ENCODE measurements at places on chromosomes 16 and 17.

DNA sequence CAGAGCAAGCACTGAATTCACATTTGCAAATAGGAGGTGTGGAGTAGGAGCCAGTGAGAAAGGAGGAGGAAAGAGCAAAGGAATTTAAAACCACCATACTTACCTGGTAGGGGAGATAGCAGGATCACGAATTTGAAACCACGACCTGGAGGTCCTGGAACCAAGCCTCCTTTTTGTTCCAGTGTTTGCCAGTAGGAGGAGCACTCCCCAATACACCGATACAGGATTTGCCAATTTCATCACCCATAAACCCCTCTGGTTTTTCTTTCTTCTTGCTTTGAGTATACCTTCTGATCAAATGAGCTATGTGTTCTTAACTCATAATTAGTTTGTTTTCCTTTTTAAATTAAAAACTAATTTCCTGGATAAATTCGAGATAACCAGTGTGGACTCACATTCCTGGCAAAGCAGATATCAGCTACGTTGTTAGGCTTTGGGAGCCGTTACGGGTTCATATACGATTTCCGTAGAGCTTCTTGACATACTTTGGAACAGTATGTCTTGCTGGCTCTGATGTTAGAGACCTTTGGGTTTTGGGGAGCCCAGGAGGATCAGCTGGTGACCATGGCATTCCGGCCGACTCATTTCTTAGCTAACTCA lies 22.7 kb downstream of the BCO1 start:
- no peak for DNase-seq

DNA sequence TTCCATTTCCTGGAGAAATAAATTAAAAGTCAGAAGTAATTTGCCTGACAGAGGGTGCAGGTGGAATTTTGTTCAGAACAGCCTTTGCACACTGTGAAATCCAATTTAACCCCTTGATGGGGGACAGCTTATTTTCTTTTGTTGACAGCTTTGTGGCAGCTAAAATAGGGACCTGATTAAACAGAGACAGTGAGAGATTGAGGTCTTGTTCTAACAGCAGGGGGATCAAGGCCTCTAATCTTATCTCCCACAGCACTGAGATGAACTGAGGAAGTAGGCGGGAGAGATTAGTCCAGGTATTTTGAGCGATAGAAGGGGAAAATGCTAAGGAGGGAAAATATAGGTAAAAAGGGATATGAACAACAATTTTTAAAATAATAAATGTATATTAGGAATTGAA lies 1491.4 kb upstream of the GOT2 start:
- DNase-seq: no peak

DNA sequence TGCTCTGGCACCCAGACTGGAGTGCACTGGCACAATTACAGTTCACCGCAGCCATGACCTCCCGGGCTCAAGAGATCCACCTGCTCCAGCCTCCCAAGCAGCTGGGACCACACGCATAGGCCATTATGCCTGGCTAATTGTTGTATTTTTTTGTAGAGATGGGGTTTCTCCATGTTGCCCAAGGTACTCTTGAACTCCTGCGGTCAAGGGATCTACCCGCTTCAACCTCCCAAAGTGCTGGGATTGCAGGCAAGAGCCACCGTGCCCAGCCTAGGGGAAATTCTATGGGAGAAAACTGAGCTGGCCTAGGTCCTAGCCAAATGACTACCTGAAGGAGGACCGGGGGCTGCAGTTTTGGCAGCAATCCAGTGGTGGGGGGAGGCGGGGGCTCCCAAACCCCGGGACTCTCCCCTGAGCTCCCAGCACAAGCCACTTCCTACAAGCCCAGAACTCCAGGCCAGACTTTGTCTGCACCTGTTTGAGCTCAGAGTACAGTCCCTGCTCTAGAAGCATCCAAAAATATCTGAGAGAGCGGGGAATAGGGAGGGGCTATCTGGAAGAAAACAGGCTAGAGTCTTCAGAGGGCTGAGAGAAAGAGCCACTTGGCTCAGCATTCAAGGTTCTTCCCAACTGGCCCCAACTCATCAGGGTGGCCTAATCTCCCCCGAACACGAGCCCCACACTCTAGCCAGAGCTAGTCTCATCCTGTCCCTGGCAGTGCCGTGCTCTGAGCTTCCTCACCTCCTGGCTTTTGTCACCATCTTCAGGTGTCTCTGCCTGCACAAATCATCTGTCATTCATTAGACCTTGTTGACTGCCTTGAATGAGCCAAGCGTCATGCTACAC lies 9.1 kb downstream of the SRL start:
- DNase-seq: no peak

DNA sequence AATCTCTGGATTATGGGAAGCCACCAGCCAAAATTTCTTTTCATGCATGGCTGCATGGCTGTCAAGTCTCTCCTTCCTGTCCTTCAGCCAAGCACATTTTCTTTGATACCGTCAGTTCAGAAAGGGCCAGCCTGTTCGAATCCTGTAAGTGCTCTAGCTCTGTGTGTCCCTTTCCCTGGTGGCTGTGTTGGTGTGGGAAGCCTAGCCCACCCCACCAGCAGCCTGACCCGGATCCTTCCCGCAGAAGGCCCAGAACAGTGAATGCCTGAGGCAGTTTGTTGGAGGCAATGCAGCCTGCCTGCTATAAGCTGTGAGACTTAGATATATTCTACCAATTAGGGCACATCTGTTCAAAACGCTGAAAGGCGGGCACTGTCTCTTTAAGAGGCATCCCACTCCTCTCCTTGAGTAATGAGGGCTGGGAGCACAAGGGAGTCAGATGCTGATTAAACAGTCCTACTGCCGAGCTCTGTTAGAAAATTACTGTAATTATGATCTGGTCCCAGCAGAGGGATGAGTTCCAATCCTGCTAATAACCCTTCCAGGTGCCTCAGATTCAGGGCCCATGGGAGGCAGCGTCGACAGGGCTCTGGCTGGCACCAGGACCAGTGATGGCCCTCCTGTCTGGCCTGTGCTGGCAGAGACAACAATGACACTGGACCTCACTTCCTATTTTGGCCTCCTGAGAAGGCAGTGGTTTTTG lies 18.4 kb downstream of the SNX11 start:
- DNase-seq: no peak

- no peak for DNase-seq
Measured at GRCh38 chr16:84730406-84731106, 30.8 kb downstream of the USP10 start.

- DNase-seq: no peak
Measured at GRCh38 chr16:73006026-73006425, 41.9 kb downstream of the ZFHX3 start.

DNA sequence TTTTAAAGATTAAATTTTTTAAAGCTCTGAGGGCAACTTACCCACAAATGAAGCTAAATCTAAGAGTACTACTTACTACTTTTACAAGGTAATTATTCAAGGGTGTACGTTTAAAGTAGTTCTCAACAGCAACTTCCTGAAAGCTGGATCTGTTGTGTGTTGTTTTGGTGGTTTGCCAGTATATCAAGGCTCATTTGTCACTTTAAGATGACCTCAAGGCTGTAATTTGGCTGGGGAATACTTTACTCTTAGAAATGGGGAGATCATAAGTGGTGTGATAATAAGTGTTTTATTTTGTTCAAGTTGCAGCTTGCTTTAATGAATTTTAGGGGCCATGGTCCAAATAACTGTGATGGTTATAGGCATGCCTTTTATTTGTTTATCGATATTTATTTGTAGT lies 30.4 kb downstream of the AP2B1 start:
- DNase-seq: no peak

DNA sequence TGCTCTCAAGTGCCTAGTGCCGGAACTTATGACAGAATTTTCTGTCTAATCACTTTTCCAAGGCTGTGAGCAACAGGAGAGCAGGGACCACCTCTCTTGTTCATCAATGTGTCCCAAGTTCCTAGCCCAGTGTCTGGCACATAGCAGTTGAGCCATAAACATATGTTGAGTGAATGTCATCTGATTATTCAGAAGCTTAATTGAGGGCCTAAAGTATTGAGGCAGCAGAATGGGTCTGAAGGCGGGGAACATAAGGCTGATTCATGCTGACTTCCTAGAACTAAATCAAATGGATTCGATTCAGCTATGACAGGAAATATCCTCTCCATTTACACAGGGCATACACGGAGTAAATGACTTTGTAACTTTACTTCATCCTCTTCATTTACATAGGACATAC lies 438.0 kb upstream of the ZFHX3 start:
- no peak for DNase-seq

GRCh38 chr17:28526381-28526780 lies 20.2 kb downstream of the FOXN1 start:
- no peak for DNase-seq

DNA sequence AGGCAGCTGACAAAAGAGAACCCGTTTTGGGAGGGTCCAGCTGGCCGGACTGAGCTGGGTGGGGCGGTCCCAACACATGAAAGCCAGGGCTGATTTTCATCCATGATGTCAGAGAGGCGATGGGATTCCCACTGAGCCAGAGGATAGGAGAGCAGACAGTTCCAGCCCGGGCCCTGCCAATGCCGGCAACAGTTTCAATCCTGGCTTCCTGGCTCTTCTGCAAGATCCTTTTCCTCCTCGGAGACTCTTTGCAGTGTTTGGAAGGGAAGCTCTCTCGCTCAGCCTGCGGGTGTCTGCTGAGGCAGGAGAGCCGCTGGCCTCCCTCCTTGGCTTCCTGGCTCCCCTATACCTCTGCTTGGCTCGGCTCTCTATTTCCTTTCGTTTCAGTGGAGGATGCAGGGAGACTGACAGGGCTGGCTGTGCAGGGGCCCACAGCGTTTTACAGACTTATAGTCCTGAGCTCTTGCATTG lies 145.5 kb upstream of the SOX9 start:
- DNase-seq: no peak

- no peak for DNase-seq
Measured at GRCh38 chr17:41567317-41567716, 4.5 kb downstream of the KRT9 start.

GRCh38 chr16:68491576-68491950 lies 43.3 kb upstream of the SMPD3 start:
- no peak for DNase-seq

All from NCI-H2081 treated with DMSO at 0.1 percent for 48 hours (cell line).